ENCODE measurements at places on chromosomes 2 and 18.

DNA sequence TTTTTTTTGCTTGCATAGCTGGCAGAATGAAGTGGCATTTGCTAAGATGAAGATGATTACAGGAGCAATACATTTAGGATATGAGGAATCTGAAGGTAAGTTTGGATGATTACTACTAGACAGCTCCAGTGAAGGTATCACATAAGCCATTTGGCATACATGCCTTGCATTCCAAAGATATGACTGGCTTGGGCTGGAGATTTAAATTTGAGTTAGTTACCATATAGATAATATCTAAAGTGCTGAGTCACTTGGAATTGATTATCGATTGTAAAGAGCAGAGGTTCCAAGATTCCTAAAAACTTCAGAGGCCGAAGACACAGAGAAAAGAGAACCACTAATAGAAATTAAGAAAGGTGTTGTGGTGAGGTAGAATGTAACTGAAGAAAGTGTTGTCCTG lies 1026.4 kb downstream of the DSC3 start:
- no peak for DNase-seq

- DNase-seq, result no peak
These were observed 1.5 kb downstream of the LBX2 start for GRCh38 chr2:74497777-74498499.

DNA sequence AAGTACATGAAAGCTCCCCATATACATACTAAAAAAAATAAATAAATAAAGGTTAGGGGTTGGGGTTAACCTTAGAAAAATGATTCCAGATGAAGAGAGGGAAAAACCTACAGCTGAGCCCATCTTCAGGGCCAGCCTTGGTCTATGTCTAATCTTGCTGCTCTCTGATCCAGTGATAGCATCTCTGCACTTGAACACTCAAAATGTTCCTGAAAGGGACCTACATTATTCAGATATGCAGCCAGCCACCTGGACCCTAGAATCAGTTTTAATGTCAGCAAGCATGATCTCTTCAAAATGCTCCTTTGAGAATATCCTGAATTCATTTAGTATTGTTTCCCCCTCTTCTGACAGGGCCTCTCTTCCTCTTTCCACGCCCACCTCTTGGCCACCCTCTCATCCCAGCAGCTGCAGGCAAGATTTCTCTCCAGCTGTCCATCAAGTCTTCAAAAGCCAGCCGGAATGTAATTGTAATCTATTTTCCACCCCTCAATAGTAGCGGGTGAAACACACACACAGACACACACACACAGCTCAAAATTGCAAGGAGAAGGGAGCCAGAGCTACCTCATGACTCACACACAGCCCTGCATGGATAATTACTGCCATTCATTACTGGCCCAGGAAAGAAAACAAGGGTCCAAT lies 135.5 kb downstream of the MYO3B start:
- DNase-seq, result no peak

DNA sequence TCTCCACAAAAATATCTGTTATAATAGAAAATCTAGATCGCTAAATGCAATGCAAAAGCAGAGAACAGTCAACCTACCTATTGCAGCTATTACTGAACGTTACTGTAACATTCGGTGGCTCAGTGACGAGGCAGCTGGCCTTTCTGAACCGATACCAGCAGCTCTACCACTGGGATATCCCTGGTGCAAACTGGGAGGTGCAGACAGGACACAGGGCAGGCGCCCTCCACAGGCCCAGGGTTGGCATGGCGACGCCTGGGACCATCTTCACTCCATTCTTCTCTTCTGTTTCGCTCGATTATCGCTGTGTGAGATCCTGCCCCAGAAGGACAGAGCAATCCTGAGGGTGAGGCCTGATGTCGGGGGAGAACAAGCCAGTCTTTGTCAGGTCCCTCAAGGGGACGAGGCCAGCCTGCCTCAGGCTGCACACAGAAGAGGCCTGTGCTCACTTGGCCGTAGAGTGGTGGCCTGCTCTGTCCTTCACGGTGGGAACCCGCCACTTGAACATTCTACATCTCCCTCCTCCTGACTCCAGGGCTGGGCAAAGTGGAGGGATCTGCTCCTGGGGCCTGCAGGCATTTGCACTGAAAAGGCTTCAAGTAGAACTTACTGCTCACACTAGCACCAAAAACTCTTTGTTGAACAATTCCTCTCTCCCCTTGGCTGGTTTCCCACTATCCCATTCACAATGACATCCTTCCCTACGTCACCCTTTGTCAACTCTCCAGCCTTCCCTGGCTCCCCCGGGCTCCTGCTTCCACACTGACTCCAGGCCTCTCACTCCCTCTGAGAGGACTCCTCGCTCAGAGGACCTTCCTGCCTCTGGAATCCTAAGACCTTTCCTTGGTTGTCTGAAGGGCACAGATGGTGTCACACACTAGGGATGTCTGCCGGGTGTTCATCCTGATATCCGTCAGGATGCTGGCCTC lies 49.7 kb downstream of the CYRIA start:
- DNase-seq, result no peak

DNA sequence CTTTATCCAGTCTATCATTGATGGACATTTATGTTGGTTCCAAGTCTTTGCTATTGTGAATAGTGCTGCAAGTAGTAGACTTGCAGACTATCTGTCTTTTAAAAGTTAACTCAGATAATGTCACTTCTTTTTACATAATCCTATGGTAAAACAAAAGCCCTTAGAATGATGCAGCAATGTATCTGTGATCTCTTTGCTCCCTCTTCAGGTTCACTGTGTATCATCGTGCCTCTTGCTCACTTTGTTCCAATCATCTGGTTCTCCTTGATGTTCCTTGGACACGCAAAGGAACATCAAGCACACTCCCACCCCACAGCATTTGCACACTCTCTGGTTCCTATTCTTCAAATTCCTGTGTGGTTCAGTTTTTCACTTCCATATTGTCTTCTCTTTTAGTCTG lies 472.5 kb upstream of the ZNF804A start:
- no peak for DNase-seq

DNA sequence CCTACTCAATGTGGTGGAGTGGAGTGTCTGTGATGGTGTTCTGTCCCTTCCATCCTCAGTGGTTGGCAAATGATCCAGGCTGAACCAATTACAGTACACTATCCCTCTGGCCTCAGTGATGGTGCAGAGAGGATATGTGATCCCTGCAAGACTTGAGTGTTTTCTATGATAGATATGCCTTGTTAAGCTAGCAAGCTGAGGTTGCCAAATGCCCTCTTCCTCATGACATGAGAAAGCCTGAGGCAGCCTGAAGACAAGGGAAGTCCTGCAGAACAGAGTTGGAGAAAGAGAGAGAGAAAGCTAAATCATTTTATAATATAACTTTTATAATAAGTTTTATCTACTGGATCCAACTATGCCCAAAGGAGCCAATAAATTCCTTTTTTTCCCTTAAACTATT lies 41.6 kb upstream of the GORASP2 start:
- DNase-seq, result no peak

All from testis (tissue), 5 donors.